Choroid plexus epithelial cell (primary cell): ENCODE measurements at places on chromosomes 1 and 21.
A peak's percentile ranks its signal among the peaks of the same experiment; 100 is the strongest.

- DNase-seq: peak; percentile 24
Observed at GRCh38 chr1:52727114-52727586, 897 bp downstream of the ZYG11B start.

- DNase-seq: no peak
Observed at GRCh38 chr21:22164912-22165311, 1166.7 kb downstream of the NCAM2 start.

- peak; percentile 10 for DNase-seq
Observed at GRCh38 chr1:246482805-246483568, 24.1 kb downstream of the SMYD3 start.

GRCh38 chr1:19029191-19030085, 73.0 kb upstream of the IFFO2 start:
- DNase-seq: no peak

DNA sequence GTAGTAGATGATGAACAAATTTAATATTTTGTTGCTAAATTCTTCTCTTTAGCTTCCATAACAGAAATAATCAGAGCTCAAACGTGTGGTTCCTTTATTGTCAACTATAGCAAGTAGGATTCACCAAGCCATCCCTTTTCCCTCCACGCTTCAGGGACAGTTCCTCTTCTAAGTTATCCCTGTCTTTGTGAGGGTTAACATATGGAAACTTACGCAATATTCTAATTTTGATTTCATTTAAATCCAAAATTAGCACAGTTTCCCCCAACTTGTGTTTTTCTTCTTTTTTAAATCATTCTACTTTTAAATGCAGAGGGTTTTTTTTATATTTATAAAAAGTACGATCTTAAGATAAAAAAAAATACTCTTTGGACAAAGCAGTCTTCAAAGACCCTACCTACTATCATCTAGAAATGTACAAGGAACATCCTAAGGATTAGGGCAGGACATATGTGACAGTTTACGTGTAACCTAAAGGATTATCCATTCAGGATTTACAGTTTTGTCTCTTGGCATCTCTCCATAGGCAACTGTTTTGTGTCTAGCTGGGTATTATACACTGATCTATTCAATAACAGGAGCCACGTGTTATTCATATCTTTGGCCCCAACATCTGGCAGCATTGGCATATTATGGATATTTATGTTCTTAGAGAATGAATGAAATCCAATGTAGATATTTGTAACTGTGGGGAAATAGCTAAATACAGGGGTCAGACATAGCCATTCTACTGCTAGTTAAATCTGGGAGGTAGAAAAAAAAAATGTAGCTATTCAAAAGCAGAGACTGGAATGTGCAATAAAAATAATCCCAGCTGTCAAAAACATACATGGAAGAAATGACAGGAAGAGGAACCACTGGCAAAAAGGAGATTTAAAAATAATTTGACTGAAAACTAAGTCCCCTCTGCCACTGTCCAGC, 272.9 kb downstream of the NEGR1 start:
- DNase-seq: no peak

GRCh38 chr1:46020010-46020409, 112.4 kb downstream of the PIK3R3 start:
- peak; percentile 28 for DNase-seq
